Activated CD4-positive, alpha-beta memory T cell treated with anti-CD3 and anti-CD28 coated beads, Interleukin-2, amount 10 ng/mL, durations not matched to agents 7 days and 5 days (primary cell): ENCODE measurements at places on chromosomes 12 and 14. TPM values are rescaled to one million over a fixed set of nuclear protein-coding genes. Genes with fewer than 3 reads are reported as not detected.

DNA sequence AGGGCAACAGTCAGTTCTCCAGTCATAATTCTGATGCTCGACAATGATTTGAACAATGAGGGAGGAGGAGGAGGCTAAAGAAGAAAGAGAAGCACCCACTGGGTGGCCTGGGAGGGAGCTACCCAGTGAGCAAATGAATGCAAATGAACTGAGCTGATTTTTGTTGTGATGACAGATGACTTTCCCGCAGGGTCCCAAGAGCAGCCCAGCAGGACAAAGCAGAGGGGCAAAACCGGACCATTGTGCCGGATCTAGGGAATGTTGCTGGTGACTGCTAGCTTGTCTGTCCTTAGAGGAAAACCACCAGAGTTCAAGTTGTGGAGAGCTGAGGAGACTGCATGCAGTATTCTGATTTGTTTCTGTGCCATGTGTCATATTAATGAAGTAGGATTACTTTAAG, 162.8 kb downstream of the MON2 start:
- DNase-seq: no peak
- H3K4me3 ChIP-seq: no peak overlapping the region
- peaks cover 60% of the 10 kb centered on the region for H3K27me3 ChIP-seq
- H3K36me3 ChIP-seq: no peaks in the 10 kb centered on the region

- no peak overlapping the region for H3K4me3 ChIP-seq
- H3K27ac ChIP-seq: no peak overlapping the region
- DNase-seq: no peak
- no peaks in the 10 kb centered on the region for H3K27me3 ChIP-seq
- no peaks in the 10 kb centered on the region for H3K4me1 ChIP-seq
- H3K36me3 ChIP-seq: no peaks in the 10 kb centered on the region
These were observed 111.3 kb downstream of the FOXG1 start for GRCh38 chr14:28877923-28878322.

CLSTN3 gene
- total RNA-seq: 152 TPM

DNA sequence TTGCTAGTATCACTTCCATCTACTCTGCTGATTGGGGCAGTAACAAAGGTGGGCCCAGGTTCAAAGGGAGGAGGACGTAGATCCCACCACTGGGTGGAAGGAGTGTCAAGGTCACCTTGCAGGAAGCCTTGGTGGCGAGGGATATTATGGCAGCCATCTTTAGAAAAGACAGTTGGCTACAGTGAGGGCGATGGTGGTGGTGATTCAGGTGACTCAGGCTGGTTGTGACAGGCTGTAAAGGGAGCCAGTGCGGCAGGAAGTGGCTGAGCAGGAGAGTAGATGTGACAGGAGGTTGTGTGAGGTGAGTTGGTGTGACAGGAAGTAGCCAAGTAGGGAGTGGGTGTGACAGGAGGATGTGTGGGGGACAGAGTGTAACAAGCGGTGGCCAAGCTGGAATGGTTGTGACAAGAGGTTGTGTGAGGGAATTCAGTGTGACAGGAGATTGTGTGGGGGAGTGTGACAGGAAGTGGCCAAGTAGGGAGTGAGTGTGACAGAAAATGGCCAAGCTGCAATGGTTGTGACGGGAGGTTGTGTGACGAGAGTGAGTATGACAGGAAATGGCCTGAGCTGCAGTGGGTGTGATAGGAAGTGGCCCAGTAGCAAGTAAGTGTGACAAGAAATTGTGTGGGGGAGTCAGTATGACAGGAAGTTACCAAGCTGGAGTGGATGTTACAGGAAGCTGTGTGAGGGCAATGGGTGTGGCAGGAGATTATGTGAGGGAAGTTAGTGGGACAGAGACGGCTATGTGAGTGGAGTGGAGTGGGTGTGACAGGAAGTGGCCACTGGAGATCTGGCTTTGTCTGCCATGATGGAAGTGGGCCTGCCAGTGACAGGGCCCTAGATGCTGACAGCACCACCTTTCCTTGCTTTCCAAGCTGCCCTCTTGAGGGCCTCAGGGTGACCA, 136.5 kb upstream of the MYL2 start:
- H3K27ac ChIP-seq: peak overlapping the region; percentile 100
- H3K36me3 ChIP-seq: peaks cover 21% of the 10 kb centered on the region
- peak; percentile 80 for DNase-seq
